Stimulated activated CD8-positive, alpha-beta memory T cell treated with anti-CD3 and anti-CD28 coated beads, Interleukin-7, amount 100 ng/mL, for 1 hour (primary cell): ENCODE measurements at places on chromosomes 11 and 22.

- DNase-seq = no peak
These were observed 91.0 kb downstream of the SERGEF start for GRCh38 chr11:17921659-17922415.

DNA sequence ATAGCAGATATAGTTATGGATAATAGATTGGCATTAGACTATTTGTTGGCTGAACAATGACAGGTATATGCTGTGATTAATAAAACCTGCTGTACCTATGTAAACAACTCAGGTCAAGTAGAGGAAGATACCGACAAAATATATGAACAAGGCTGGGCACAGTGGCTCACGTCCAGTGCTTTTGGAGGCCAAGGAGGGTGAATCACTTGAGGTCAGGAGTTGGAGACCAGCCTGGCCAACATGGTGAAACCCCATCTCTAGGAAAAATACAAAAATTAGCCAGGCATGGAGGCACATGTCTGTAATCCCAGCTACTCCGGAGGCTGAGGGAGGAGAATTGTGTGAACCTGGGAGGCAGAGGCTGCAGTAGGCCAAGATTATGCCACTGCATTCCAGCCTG, 14.0 kb upstream of the CHKA start:
- DNase-seq = no peak

DNA sequence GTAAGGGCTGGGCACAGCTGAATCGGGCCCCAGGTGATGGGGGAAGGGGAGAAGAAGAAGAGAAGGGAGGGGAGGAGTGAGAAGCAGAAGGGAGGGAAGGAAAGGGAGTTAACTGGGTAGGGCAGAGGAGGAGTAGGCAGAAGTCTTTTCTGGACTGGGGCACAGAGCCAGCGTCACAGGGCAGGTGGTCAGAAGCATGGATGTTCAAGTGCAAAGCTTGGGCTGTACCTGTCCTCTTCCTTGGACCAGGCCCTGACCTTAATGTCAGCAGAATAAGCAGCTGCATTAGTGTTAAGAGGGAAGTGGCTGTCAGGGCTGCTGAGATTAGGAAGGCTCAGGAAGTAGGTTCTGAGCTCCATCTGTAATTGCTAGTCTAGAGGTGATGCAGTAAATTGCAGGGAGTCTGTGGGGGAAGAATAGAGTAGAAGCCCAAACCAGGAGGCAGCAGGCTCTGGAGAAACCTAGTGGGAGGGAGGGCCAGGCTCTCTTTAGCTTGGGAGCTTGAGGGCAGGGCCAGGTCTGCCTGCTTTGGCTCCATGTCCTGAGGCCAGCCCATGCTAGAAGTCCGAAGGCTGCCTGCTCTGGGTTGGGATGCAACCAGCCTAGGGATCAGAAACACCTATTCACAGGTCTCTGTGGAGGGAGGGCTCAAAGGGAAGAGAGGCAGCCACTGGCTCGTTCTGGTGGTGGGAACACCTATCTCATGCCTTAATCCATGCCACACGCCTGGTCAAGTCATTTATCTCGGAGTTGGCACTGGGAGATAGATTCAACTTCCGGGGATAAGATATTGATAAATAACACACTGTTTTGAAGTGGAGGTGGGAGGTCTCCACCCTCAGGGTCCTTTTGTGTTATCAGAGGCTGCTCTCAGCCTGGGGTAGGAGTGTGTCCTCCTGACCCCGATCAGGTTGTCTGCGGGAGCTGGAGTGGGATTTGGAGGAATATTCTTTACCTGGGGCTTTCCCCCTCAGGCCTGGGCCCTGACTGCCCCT, 1.7 kb upstream of the UCP3 start:
- DNase-seq = no peak

GRCh38 chr22:46774980-46775849, 12.8 kb downstream of the TBC1D22A start:
- no peak for DNase-seq

DNA sequence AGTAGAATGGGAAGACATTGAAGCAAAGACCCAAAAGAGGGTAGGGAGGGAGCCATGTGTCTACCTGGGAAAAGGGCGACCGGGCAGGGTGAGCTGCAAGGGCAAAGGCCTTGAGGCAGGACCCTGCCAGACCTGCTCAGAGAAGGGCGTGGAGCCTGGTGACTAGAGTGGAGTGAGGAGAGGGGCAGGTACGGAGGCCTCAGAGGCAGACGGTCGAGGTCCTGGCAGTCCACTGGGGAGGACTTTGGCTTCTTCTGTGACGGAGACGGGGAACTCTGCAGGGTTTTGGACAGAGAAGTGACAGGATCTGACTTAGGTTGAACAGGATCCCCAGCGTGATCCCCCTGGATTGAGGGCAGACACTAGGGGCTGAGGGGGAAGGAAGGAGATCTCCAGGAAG, 12.9 kb downstream of the RIBC2 start:
- no peak for DNase-seq

DNA sequence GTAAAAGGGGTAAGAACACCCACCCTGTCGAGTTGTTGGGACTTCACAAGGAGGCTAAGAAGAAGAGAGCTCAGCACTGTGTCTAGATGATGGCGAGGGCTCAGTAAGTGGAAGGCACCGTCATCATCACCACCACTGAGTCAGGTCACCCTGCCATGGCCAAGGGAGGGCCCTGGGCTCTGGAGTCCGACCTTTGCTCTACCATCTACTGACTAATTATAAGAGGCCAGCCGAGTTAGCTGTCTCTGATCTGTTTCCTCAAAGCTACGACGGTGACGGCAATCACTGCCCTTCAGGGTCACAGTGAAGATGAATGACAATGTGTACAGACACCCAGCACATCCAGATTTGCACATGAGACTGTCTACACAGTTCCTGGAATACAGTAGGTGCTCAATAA, 29.3 kb downstream of the KIAA0930 start:
- DNase-seq = no peak

DNA sequence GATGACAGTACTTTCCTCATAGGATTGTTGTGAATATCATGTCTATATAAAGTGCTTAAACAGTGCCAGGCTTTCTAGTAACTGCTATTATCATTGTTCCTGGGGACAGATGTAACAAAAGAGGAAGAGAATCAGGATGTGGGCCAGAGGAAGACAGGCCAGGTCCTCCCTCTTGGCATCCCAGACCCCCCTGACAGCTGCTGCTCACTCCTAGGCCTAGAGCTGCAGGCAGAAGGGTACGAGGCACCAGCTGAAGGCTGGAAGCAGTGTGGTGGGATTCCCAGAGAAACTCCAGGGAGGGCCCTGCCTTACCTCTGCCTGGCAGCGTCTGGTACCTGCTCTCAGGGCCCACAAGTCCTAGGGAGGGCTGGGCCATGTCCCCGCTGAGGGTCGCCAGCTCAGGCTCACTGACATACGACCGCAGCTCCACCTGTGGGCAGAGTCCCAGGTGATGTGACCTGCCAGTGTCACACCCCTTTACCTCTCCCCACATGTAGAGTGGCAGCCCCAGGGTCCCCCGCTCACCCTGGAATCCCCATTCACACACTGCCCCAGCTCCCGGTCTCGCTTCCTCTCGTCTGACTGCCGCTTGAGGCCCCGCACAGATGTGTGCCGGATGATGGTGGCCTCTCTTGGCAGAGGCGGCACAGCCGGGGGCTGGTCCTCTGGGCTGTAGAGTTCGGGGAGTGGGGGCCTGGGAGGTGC, 52.2 kb downstream of the C11orf58 start:
- DNase-seq = no peak

DNA sequence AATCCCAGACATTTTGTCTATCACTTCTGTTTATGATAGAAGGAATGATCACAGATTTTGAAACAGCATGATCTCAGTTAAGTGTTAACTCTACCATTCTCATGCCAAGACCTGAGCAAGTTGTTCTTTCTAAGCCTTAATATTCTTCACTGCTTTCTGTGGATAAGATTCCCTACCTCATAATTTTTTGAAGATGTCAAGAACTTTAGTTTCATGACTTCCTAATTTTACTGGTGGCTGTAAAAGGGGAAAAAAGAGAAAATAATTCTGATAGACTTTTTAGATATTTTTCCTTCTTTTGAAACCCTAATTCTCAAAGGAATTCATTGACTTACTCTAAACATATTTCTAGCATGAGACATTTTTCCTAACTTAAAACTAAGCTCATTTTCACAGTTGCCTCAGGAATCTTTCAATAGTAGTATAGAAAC, 520.0 kb upstream of the LUZP2 start:
- no peak for DNase-seq

DNA sequence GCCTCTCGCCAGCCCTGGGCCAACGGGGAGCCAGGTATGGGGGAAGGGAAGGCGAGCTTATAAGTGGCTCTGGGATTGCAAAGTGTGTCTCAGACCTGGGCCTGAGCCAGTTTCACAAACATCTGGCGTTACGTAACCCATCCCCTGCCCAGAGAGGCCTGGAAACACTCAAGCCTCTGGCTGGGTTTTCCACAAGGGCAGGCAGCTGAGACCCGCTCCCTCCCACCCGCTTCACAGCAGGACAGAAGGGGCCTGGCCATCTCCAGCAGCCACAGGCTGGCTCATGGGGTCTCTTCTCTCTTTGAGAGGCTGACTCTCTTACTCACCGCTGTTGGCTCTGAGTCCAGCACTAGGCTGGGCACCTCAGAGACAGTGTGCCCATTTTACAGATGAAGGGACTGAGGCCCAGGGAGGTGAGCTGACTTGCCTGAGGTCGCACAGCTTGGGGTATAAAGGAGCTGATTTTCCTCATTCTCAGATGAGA, 44.5 kb downstream of the TRIOBP start:
- DNase-seq = no peak

GRCh38 chr22:28835630-28836189, 35.3 kb upstream of the XBP1 start:
- DNase-seq = no peak

GRCh38 chr11:72301486-72301885, 57.5 kb upstream of the PHOX2A start:
- no peak for DNase-seq

DNA sequence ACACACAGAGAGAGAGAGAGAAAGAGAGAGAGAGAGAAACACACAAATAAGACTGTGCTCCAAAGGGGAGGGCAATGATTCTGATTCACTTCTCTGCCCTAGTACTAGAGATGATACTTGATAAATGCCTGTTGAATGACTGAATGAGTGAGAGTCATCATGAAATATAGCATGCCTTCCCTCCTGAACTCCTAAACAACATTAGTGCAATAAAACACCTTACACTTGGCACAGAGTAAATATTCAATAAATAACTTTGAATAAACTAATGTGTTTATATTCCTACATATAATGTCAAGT, 511.2 kb upstream of the RAG2 start:
- no peak for DNase-seq

- DNase-seq = no peak
These were observed 234.9 kb upstream of the POU2AF2 start for GRCh38 chr11:111010391-111011274.

DNA sequence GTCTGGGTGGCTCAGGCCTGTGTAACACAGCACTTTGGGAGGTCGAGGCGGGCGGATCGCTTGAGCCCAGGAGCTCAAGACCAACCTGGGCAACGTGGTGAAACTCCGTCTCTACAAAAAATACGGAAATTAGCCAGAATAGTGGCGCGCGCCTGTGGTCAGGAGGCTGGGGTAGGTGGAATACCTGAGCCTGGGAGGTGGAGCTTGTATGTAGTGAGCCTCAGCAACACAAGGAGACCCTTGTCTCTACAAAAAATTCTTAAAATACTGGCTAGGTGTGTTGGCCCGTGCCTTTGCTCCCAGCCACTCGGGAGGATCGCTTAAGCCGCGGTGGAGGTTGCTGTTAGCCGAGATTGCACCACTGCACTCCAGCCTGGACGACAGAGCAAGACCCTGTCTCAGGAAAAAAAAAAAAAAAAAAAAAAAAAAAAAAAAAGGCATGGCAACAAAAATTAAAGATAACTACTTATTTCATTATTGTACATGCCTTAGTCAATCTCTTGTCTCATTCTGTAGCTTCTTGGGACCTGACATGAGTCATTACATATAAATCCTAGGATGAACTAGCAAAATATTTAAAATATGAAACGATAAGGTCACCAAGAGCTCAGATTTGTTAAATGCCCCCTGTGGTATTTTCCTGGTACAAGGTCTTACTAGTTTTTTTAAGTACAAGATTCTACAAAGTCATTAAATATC, 1.1 kb downstream of the TAF1D start:
- no peak for DNase-seq

- DNase-seq = no peak
These were observed 402.4 kb downstream of the LRRC4C start for GRCh38 chr11:41056892-41057569.

DNA sequence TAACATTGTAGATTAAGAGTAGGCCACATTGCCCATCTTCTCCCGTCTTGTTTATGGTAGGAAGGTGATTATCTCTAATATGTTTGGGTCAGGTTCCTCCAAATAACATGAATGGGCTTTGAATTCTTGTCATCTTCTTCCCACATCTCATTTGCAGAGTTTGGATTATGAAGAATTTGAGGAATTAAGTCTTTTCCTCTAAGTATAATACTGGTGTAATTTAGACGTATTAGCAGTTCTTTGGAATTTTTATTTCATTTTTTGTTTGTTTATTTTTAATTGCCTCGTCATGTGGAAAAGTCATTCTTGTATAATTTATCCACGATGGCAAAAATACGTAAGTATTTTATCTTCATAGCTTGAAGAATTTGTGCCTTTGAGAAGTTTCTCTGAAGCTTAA, 73.4 kb downstream of the ARHGEF12 start:
- DNase-seq = no peak

DNA sequence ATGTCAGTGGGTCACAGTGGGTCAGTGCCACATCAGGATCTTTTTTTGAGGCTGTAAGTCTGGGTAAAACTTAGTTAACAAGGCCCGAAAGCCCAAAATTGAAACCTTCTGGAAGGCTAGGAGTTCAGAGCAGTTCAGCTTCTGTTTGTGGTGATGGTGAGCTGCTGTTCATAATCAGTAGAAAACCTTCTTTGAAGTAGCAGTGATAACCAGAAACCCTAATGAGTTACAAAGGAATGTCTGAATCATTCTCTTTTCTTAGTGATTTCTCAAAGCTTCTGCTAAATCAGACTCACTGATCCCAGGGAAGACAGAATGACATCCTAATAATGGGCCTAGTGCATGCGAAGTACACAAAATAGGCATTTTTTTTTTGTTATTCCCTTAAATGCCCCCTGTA, 124.7 kb downstream of the PARVA start:
- no peak for DNase-seq

DNA sequence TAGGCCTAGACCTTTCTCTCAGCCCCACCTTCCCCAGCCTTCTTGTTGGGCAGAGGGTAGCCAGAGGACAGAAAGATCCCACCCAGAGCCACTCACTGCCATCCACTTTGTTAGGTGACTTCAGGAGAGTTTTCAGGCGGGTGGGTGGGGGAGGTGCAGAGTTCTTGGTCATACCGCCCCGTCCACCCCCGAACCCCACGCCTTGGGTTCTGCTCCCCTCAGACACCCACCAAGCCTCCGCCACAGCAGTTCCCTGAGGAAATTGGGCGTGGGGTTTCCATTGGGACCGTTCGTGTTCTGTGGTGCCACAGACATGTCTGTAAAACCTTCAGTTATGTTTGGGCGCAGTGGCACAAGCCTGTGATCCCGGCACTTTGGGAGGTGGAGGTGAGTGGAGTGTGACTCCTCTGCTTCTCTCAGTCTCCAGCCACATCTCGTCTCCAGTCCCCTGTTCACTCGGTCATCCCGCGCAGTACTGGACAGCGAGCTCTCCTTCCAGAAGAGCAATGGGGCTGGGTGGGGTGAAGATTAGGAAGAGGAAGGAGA, 1.5 kb downstream of the MIF start:
- no peak for DNase-seq

GRCh38 chr11:62603072-62603408, 1.4 kb upstream of the MTA2 start:
- DNase-seq = no peak
